ENCODE measurements at places on chromosomes 6 and 20.

DNA sequence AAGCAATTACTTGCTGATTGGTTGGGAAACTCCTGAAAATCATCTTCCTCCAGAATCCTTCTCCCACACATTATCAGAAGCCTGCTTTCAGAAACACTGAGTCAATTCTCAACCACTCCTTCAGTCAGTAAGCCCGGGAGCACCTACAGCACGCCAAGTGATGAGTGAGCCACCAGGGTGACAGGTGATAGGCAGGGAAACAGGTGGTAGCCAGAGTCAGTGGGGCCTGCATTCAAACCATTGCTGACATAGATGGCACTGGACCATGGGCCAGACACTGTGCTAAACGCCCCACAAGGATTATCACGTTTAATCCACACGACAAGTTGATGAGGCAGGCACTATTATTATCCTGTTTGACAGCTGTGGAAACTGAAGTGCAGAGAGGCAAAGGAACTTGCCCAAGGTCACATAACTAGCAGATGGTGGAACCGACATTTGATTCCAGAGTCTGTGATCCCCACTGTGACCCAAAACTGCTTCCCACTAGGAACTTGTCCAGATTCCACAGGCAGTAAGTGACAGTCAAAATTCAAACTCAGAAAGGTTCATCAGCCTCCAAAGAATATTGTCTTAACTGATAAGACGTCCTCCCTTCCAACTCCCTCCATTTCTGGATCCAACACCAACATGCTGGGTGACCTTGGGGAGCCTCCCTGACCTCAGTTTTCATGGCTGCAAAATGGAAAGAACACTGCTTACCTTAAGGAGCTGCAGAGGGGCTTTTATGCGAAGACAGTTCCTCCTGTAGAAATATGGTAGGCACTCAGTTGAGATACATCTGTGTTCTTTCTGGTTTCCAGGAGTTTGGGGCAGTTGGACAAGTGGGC, 23.9 kb upstream of the TOP1 start:
- no peak for DNase-seq

GRCh38 chr6:12354499-12354898, 64.3 kb downstream of the EDN1 start:
- DNase-seq, result no peak

- DNase-seq, result no peak
Measured at GRCh38 chr6:132400883-132401617, at the start of gene MOXD1. Gene MOXD1, minus strand, starts transcription at chr6:132401475. Its CDS starts 49 bp downstream, at chr6:132401426.

- DNase-seq, result no peak
Measured at GRCh38 chr6:95784019-95784418, 206.7 kb downstream of the MANEA start.

- DNase-seq, result no peak
Measured at GRCh38 chr6:138105880-138106664, 1.1 kb downstream of the PERP start.

- no peak for DNase-seq
Measured at GRCh38 chr6:167103041-167103891, 19.6 kb upstream of the CCR6 start.

DNA sequence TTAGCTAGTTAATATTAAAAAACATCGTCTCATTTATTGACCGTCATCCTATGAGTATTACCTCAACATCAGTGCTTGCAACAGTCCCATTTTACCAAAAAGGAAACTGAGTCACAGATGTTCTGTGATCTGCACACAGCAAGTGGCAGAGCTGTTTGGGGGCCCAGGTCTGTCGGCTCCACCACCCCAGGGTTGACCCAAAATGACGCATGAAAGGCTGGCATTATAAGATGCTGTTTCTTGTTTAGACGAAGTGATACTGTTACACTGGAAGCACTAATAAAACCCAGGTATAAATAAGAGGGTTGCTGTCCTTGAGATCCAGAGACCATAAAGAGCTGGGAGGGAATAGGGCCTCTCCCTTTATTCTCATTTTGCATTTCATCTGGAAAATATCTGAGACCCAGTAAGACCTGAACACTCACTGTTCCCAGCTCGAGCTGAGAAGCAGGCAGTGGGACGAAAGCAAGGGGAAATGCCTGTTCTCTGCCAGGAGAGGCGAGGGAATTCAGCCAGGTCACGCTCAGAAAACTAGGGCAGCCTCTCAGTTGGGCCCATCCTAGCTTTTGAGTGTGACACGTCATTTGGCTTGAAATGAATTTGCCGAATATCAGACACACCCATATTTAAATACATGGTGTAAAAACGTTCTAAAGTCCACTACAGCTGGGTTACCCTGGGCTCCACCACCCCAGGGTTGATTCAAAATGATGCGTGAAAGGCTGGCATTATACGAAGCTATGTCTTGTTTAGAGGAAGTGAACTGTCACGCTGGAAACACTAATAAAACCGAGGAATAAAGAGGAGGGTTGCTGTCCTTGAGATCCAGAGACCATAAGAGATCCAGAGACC, 1.4 kb upstream of the MICAL1 start:
- no peak for DNase-seq

GRCh38 chr6:81727876-81728517, 24.5 kb downstream of the TENT5A start:
- no peak for DNase-seq

- DNase-seq, result no peak
Measured at GRCh38 chr6:24117021-24117420, 9.0 kb upstream of the NRSN1 start.

GRCh38 chr20:13819885-13820645, 35.2 kb downstream of the NDUFAF5 start:
- no peak for DNase-seq

DNA sequence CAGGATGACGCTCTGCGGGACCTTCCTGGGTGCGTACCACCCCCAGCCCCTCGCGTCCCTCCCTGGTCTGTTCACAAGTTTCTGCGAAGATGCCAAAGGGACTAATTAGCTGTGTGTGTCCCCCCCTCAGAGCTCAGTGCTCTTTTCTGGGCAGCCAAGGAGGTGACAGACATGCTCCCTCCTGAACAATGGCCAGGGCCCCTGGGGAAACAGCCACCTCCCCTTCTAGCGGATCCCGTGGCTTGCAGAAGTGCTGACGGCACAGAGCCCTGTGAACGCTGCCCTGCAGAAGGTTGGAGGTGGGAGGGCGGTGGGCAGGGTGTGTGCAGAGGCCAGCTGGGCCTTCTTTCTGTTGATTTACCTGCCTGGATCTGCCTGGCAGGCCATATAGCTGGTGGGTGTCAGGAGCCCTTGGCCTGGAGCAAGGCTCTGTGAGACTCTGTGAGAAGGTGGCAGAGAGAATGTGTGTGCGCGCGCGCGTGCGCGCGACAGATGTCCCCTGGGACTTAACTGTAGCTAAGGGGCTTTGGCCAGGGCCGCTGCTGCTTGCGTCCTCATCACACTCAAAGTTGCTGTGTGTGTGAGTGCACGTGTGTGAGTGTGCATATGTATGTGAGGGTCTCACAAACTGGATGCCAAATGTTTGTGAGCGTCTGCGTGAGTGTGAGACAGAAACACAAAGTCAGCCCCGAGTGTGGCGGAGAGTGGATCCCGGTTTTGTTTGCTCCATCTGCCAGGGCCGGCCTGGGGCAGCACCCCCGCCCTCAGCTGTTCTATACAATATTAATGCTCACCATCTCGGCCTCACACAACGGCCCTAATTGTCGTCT, 3.5 kb upstream of the MYT1 start:
- no peak for DNase-seq

GRCh38 chr20:24734139-24734538, 214.9 kb upstream of the CST7 start:
- DNase-seq, result no peak

DNA sequence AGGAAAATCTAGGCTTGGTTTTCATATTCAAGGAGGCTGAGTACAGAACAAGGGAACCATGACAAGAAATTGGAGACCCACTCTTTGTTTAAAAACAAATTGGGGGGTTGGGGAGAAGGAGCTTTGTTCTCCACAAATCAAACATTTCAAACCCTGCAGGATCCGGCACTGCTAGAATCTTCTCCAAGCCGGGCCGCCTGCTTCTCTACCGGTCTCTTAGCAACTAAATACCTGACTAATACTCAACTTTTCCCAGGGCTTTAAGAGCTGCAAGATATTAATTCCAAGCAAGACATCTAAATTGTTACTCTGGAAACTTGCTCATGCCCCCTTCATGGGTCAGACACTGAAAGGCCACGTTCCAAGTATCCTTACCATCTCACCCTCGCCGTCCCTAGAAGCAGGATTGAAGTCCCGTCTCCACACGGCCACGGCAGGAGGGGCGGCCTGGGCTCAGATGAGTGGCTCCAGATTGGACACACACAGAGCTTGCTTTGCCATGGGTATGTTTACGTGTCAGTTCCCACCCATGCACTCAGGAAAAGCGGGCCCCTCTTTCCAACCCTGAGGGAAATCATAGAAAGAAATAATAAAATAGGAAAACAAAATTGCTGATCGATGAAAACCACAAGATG, 126.4 kb upstream of the CDH4 start:
- DNase-seq, result no peak
